ENCODE measurements at places on chromosomes 1 and 21.

- DNase-seq = no peak
Measured at GRCh38 chr1:6348511-6349191, 44.9 kb downstream of the ACOT7 start.

- no peak for DNase-seq
Measured at GRCh38 chr1:17842686-17843085, 87.6 kb downstream of the ACTL8 start.

DNA sequence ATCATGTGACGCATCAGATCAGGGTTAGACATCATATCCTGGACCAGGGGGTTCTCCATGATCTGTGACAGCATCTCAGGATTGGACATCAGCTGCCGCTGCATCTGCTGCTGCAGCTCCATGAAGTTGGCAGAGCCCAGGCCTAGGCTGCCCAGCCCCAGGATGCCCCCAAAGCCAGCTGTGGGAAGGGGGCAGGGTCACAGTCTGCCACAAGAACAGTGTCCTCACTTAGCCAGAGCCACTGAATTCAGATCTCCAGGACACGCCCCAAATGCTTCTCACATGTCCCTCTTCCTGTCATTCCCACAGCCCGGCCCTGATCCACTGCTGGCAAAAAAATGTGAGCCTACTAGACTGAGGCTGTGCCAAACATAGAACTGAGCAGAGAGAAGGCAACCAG lies 3.2 kb downstream of the UBQLN4 start:
- no peak for DNase-seq

DNA sequence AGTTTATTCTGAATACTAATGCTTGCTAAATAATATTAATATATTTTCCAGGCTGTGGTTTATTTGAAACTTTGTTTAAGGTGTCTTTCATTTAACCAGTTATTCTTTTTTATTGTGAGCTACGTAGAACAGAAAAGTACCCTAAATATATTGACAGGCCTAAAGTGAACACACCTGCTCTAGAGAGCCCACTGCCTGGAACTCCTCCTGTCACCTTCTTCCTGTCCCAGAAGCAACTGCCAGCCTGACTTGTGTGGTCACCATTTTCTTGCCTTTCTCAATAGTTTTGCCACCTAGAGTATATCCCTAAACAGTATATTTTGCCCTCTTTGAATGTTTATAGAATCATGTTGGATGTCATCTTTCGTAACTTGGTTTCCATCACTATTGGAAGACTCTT lies 48.5 kb downstream of the SCCPDH start:
- no peak for DNase-seq

DNA sequence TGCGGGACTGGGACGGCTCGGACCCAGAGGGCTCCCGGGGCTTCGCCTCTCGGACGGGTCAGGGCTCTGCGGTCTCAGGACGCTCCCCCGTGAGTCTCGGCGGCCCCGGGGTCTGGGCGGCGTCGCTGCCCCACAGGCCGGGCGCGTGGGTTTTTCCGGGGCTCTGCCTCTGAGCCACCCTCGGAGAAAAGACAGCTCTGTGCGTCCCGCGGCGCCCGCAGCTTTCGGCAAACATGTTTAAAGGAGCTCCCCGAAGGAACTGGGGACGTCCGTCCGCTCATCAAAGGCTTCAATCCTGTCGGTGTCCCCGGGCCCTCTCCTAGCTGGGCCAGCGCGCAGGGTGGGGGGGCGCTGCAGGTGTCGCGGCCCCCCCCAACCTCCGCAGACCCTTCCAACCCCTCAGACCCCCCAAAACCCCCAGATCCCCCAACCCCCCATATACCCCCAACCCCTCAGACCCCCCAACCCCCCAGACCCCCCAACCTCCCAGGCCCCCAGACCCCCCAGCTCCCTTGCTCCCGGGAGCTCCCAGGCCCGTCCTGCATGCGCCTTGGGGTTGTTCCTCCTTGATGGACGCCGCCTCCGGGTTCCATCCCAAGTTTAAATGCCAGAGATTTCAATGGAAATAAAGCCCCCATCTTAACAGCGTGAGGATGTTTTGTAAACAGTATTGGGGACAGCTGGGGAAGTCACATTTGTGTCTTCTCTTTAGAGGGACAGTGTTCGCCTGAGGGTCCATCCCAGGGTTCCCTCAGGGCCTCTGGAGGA lies 996 bp upstream of the C1orf159 start:
- DNase-seq = no peak

DNA sequence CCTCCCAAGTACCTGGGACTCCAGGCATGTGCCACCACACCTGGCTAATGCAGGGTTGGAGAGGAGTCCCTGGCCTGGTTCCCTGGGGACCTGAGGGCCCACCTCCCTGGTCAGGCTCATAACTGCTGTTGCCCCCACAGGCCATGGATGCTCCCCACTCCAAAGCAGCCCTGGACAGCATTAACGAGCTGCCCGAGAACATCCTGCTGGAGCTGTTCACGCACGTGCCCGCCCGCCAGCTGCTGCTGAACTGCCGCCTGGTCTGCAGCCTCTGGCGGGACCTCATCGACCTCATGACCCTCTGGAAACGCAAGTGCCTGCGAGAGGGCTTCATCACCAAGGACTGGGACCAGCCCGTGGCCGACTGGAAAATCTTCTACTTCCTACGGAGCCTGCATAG lies 4.5 kb downstream of the FBXO6 start:
- DNase-seq = no peak

DNA sequence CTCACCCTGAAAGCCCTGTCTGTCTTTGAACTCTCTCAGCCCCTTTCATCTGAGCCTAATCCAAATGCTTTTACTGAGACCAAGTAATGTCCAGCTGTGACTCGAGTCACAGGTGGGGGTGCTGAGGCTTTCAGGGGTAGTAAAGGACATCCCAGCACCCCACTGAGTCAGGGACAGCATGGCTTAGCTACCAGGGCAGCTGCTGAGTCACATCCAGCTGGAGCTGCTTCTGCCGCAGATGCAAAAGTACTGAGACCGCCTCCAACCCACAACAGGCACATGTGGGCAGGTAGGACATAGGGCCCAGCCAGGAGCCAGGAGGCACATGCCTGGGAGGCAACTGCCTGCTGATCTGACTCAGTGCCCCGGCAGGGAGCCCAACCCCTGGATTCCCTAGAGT lies 6.7 kb upstream of the VSIG8 start:
- no peak for DNase-seq

GRCh38 chr21:28342212-28342810 lies 650.4 kb downstream of the LTN1 start:
- DNase-seq = no peak

DNA sequence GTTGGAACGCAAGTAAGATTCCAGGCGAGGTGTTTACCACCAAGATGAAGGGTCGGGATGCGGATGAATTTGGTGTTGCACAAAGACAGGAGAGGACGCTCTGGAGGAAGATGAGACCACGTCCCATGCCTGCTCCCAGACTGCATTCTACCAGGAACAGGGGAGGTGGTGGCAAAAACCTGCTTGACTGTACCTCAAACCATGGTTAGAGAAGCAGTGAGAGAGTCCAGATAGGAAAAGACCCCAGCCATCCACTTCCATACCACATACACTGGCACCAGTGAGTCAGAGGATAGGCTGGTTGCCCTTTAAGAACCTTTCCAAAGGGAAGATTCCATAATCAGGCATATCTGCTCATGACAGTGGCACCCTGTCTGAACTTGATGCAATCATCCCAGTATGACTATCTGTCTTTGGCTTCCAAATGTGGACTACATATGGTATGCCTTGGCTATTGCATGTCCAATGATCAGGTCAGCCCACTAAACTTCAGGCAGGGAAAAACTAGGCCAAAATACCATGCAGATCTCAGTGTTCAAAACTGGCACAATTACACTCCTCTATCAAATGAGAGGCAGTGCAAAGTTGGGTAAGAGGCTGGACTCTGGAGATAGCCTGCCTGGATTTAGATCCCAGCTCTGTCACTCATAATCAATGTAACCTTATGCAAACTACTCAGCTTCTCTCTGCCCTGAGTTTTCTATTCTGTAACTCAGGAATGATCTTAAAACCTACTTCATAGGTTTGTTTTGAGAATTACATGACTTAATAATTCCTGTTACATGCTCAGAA lies 20.6 kb downstream of the NPR1 start:
- no peak for DNase-seq

DNA sequence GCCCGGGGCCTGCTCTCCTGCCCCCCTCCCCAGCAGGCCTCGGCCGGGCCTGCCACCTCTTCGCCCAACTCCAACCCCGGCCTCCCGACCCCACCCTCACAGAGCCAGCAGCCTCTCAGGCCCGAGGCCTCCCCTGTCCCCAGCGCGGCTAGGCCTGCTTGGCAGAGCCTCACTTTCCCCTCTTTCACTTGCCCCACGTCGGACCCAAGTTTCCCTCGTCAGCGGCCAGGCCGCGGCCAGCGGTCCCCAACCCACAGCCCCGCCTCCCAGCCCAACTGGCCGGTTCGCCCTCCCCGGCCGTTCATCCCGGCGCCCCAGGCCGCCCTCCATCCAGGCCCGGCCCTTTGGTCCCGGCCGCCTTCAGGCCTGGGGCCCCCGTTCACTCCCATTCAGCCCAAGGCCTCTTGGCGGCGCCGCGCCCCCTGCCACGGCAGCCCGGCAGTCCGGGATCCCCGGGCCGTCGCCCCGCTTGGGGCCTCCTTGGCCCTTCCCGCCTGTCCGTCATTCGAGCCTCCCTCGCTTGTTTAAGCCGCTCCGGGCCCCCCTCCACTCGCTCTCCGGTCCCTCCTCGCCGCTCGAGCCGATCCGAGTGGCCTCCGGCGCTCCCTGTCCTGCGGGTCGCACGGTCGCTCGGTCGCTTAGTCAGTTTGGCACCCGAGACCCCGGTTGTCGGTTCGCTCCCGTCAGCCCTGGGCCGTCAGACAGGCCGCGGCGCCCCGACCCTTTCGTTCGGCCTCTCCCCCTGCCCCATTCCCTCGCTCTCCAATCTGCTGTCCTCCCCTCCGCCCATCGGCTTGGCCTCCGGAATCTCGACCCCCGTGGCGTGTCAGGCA lies 1.4 kb downstream of the LRRC41 start:
- DNase-seq = no peak

GRCh38 chr1:6423321-6423999 lies 1.1 kb upstream of the ESPN start:
- DNase-seq = no peak
